NCI-H187 treated with DMSO at 0.1 percent for 48 hours (cell line): ENCODE measurements at places on chromosomes 13 and 19.

DNA sequence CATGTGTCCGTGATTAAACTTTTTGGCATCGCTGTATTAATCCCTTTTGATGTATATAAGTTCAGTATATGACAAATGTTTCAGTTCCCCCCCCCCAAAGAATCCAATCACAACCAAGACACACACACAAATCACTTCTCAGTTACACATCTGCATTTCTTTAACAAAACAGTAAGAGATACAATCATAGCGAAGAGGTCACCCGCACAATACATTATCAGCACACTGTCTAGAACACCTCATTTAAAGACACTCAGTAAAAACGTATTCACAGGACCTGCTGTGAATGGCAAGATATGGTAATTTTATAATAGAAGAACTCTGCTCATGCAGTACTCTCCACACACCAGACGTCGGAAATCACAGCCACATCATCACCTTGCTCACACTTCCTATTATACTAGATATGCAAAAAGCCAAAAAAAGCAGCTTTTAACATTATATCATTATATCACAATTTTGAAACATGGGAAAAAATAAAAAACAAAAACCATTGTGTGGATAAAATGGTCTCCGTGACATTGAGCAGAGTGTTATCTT lies 71.4 kb upstream of the XPO4 start:
- DNase-seq, result no peak

GRCh38 chr13:99863789-99864626 lies 107.6 kb downstream of the ZIC5 start:
- DNase-seq, result no peak

DNA sequence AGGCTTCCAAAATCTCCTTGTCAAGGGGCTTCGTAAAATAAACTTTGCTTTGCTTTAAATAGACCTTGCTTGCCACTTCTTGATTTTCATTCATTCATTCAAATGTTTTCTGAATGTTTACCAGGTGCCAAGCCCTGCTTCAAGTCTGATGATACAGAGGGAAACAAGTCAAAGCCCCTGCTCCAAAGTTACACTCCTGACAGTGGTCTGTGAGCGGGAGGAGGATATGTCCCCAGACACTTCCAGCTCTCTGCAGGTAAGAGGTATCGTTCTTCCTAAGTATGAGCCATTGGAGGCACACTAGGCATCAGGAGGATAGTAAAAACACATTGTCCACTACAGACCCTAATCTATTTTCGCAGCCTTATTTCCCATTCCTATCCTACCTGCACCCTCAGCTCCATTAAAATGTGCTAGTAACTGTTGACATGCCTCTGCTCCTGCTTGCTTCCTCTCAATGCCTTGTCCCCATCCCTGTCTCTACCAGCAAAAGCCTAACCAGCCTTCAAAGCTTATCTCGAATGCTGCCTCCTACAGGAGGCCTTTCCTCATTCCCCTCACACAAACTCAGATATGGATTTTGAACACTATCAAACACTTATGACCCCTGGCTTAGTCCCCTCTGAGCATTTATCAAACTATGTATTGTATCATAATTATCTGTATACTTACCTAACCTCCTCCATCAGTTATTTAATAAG lies 6.2 kb upstream of the WBP4 start:
- no peak for DNase-seq

- no peak for DNase-seq
Observed at GRCh38 chr13:74675972-74676371, 541.8 kb upstream of the KLF12 start.

DNA sequence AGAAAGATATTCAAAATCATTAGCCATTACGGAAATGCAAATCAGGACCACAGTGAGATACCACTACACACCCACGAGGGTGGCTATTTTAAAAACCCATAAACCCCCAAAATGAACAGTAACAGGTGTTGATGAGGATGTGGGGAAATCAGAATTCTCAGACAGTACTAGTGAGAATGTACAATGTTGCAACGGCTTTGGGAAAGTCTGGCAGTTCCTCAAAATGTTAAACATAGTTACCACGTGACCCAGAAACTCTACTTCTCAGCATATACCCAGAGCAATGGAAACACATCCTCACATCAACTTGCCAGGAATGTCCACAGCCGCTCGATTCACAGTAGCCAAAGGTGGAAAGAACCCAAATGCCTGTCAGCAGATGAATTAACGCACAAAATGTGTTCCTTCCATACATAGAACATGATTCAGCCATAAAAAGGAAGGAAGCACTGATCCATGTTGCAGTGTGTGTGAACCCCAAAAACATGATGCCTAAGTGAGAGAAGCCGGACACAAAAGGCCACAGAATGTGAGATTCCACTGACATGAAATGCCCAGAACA lies 7.0 kb downstream of the PLVAP start:
- no peak for DNase-seq

GRCh38 chr13:75721307-75721706 lies 85.2 kb downstream of the LMO7 start:
- no peak for DNase-seq

DNA sequence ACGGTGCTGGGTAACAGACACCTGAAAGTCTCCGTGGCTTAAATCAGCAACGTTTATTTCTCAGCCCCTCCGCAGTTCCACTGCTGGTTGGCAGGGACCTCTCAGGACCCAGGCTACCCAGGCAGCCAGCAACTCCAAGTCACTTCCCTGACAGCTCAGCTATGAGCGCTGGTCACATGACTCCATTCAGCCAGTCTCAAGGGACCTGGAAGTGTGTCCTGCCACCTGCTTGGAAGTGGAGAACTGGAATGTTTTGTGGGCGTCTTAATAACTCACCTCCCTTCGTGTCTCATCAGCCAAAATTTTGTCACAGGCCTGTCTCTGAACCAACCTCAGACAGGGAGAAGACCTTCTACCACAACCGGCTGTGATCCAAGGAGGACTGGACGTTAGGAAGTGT lies 72.8 kb downstream of the DPF1 start:
- DNase-seq, result no peak

DNA sequence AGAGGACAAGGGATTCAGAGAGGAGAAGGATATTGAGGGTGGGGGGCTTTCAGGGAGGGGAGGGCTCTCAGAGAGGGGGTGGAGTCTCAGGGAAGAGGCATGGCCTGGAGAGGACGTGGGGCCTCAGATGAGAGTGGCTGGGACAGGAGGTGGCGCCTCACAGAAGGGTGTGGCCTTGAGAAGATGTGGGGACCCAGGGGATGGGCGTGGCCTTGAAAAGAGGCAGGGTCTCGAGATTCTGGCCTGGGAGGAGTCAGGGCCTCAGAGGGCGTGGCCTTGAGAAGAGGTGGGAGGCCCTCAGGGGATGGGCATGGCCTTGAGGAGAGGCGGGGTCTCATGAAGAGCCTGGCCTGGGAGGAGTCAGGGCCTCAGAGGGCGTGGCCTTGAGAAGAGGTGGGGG lies 23.7 kb upstream of the TNFSF14 start:
- no peak for DNase-seq

GRCh38 chr13:95921485-95921884 lies 131.7 kb downstream of the UGGT2 start:
- no peak for DNase-seq

GRCh38 chr13:39737047-39737446 lies 81.6 kb downstream of the COG6 start:
- DNase-seq, result no peak

- DNase-seq, result no peak
Observed at GRCh38 chr13:80469105-80469852, 128.4 kb upstream of the SPRY2 start.

- no peak for DNase-seq
Observed at GRCh38 chr19:57815247-57816075, 748 bp upstream of the ZNF552 start.

- no peak for DNase-seq
Observed at GRCh38 chr19:681029-682019, 5.1 kb downstream of the FSTL3 start.

- DNase-seq, result no peak
Observed at GRCh38 chr19:49271080-49271753, 53.8 kb downstream of the SLC6A16 start.

DNA sequence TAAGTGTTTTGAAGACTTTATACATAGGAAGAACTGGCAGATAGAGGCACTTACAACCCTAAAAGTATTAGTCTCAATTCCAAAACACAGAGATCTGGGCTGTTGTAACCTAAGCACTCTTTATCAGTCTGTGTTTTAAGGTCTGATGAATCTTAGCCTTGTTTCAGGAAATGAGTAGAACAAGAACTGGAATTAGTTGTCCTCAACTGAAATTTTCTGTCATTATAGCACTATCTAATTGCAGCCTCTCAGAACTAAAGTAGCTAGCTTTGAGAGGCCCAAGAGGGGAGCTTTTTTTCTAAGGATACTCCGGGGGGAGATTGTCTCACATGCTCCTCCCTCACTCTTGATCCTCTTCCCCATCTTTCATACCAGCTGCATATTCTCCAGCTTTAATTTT lies 13.1 kb downstream of the HNRNPM start:
- no peak for DNase-seq

DNA sequence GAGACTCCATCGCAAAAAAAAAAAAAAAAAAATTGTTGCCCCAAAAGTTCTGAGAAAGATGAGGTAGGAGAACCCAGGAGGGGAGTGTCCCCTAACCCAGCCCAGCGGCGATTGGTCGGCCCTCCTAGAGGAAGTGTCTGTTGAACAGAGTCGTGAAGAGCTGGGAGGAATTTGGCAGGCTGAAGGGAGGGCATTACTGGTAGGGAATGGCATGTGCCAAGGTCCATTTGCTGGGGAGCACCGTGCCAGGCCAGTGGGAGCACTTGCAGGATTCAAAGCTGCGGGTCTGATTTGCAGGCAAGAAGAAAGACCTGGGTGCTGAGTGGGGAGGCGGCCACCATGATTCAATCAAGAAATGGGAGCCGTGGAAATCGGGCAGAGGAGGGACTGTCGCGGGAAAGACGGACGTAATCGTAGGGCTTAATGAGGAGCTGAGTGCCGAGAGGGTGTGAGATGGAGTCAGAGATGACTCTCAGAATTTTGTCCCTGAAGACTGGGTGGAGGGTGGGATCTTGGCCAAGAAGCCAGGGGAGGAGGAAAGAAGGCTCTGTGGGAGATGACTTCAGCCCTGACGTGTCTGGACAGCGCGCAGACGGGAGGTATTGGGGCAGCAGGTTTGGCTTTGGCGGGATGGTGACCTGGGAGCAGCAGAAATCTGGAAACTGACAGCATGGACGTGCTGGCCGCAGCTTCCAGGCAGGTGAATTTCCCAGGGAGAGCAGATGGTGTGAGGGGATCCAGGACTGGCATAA lies 15.4 kb downstream of the CERS4 start:
- no peak for DNase-seq

- DNase-seq, result no peak
Observed at GRCh38 chr19:38977445-38978325, 2.1 kb upstream of the FBXO17 start.

GRCh38 chr19:12778017-12778904 lies 2.9 kb upstream of the HOOK2 start:
- DNase-seq, result no peak

DNA sequence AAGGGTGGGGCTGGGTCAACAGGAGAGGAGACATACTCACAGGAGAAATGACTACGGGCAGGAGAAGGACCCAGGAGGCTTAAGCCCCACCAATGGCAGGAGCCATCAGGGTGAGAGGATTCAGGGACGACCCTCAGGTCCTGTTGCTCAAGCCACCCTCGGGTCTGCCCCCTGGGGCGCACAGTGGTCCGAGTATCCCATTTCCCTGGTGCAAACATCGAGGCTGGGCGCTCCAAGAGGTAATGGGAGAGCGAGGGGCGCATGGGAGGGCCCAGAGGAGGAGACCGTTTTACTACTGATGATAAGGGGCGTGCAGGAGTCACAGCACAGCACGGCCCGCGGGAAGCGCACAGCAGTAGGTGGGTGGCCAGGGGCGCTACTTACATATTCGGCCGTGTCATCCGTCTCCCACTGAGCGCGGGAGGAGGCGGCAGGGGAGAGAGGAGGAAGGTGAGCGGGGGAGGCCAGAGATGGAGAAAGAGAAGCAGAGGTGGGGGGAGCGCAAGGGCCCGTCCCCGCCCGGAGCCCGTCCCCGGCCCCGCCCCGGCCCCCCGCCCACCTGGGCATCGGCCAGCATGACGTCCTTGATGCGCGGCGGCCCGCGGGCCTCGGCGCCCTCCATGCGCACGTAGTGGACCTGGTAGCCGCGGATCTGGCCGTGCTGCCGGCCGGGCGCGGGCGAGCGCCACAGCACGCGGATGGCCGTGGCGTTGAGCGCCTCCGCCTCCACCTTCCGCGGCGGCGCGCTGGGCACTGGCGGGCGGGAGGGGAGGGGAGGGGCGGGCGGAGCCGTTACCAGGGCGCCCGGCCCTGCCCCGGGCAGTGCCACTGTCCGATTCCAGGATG lies 111.5 kb downstream of the PTPRS start:
- no peak for DNase-seq

GRCh38 chr13:103078158-103078557 lies 11.9 kb upstream of the SLC10A2 start:
- no peak for DNase-seq

- no peak for DNase-seq
Observed at GRCh38 chr13:61727767-61728166, 312.1 kb upstream of the PCDH20 start.

GRCh38 chr13:39840201-39840600 lies 184.7 kb downstream of the COG6 start:
- DNase-seq, result no peak

DNA sequence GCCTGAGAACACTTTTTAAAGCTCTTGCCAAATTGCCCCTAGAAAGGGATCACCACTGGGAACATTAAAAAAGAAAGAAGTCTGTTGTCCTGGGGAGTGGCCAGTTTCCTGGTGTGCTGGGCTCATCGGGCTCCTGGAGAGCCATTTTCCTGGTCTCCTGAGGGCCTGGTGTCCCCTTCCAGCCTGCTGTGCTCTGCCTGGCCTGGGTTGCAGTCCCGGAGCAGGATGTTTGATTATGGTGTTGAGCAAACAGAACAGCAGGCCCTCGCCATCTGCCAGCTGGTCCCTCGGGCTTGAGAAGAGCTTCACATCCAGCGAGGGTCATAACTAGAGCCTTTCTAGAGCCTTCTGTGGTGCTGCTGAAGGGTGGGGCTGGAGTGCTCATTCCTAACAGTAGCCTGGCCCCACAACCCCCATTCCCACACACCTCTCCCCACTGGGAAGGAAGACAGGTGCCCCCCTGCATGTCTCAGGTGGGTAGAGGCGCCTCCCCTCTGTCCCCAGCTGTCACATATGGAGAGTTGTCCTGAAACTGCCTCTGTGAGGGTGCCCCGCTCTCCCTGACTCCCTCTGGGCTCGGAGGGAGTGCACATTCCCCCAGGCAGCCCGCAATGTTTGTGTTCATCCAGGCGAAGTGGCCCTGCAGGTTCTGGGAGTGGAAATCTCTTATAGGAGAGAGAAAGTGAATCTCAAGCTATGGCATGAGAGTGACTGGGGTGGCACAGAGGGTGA lies 151.1 kb downstream of the SIPA1L3 start:
- peak; percentile 81 for DNase-seq

GRCh38 chr13:114015111-114015968 lies 41.5 kb upstream of the C13orf46 start:
- DNase-seq, result no peak

DNA sequence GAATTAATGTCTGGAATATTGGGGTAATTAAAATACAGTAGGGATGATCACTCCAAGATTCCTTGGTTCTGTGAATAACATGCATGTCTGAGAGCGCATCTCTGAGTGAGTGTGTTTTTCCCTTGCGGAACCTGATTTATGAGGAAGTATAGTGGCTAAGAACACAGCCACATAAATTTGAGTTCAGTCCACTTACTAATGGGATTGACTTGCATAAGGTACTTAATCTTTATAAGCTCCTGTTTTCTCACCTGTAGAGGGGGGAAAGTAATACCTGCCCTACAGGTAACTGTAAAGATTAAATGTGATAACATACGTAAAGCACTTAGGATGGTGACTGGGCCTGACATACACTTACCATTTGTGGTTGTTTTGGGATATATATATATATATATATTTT lies 60.8 kb downstream of the KLF5 start:
- no peak for DNase-seq

- peak; percentile 48 for DNase-seq
Observed at GRCh38 chr19:58021541-58022282, 12.1 kb upstream of the ZSCAN1 start.
